ENCODE measurements at places on chromosomes 1 and 21.
A peak's percentile ranks its signal among the peaks of the same experiment; 100 is the strongest.

DNA sequence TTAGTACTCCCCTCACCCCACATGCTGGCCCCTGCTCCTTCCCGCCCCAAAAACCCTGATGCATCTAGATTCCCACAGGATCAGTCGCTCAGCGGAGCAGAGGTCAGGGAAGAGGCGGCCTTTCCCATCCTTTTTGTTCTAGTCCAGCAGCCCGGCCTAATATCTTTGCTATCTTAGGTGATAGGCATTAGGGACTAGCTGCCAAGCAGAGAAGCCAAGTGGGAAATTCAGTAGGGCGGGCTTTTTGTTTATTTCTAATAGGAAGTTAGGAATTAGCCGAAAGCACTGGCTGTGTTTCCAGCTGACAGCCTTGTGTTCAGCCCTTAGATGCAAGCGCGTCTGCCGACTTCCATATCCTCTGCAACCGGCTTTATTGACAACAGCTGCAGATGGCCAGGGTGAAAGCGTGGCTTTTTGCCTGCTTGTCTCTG is 59.0 kb upstream of the BCAR3 start:
- DNase-seq = no peak

- DNase-seq = peak; percentile 41
Measured at GRCh38 chr1:234206651-234207284, 166.5 kb upstream of the COA6 start.

GRCh38 chr1:213773975-213774374 is 213.8 kb upstream of the PROX1 start:
- DNase-seq = no peak

- no peak for DNase-seq
Measured at GRCh38 chr1:184994301-184994700, 20.0 kb upstream of the NIBAN1 start.

GRCh38 chr1:93612510-93612909 is 69.1 kb downstream of the BCAR3 start:
- DNase-seq = no peak
